HFFc6 (cell line): ENCODE measurements at places on chromosomes 2 and 18.

- no peak for DNase-seq
These were observed 18.7 kb upstream of the PTPN4 start for GRCh38 chr2:119741001-119741400.

DNA sequence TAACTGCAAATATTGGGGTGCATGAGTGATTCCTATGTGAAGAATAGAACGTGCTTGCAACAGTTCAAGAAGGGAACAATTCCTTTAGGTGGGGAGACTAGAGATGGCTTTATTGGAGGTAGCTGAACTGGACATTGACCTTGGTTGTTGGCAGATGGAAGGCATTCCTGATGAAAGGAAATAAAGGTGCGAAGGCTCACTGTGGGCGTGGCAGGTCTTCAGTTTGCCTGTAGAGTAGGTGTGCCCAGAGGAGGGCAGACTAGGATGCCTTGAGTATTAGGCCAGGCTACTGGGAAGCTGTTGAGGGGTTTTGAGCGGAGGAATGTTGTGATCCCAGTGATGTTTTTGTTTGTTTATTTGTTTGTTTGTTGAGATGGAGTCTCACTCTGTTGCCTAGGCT, 2.8 kb downstream of the SPR start:
- DNase-seq, result no peak

DNA sequence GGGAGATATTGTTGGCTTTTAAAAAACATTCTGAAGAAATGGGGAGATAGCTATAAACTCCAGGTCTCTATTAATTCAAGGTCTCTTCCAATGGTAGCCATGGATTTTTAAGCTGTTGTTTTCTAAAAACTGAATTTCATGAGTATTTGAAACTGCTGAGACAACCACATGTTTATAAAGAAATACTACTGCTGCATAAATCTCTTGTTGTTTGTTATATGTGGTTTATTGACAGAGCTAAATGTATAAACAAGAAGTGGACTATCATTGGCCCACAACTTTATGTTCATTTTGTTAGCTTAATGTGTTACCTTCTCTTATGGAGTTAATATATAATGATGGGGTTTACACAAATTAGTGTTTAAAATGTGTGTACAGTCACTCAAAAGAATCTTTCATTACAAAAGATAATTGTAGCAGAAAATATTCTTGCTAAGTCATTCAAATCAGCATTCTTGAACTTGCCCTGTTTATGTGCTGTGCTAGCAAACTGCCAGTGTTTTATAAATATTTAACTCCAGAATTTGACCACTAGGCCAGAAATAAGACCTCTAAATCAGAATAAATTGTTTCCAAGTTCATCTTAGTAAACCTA, 242.1 kb downstream of the TMX3 start:
- no peak for DNase-seq

GRCh38 chr18:6683112-6683876, 46.2 kb upstream of the ARHGAP28 start:
- no peak for DNase-seq

DNA sequence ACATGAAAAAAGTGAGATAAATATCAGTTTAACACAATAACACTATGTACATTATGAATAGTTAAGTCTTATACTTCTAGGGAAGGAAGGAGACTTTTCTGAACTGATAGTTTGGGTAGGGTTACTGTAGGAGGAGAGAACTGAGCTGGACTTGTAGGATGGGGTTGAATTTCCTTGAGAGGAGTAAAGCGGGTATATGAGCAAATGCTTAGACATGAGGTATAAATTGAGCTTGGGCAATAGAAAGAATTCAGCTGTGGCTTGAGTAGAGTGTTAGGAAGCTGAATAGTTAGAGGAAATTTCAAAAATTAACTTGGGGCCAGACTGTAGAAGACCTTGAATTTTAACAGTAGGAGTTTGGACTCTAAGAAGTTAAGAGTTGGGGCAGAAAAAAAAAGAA, 45.1 kb downstream of the LCLAT1 start:
- DNase-seq, result no peak

DNA sequence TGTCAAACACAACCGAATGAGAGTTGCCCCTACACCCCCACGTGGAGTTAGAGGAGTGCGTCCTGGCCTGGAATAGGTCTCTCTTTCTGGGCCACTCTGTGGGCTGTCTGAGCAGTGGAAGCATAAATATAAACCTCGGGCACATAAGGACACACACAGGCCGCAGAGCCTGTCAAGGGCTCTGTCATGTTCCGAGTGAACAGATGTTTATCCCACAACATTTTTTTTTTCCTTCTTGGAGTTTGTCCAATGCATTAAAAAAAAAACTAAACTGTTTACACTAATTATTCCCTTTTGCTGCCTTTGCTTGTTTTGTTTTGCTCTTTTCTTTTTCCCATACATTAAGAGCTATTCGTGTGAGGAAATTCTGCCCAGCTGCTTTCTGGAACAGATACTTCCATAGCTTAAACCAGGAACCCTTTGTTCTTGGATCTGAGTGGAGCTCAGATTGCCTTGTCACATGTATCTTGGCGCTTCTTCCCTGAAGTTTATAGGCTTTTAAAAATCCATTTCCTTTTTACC, 228.3 kb upstream of the FOSL2 start:
- no peak for DNase-seq

DNA sequence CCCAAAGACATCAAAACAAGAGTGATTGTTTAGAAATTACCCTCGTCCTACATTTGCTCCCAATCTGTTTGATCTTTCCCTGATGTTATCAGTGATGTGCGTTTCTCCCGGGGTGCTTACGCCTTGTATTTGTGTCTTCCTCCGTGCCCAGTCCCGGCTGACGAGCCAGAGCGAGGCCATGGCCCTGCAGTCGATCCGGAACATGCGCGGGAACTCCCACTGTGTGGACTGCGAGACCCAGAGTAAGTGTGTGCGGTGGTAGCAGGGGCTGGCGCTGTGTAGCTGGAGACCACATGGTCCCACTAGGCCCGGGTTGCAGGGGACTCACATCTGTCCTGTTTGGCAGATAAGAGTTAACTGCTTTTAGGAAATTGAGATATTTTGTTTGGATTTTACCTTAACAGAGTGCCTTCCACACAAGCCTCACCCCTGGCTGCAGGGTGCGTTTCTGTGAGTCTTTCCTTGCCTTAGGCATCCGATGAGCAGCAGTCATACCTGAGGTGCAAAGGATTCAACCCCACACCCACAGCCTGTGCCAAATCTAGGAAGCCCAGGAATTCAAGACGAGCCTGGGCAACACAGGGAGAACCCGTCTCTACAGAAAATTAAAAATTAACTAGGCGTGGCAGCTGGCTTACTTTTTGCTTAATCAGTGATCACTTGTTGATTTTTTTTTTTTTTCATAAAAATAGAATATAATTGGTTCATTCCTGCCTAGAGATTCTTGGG, 127.4 kb downstream of the GBX2 start:
- DNase-seq, result no peak

- no peak for DNase-seq
These were observed 3.2 kb upstream of the SLC20A1 start for GRCh38 chr2:112642561-112642960.

GRCh38 chr2:10538224-10538894, 90.2 kb upstream of the ODC1 start:
- peak; percentile 57 for DNase-seq

- no peak for DNase-seq
These were observed 514 bp upstream of the EPB41L5 start for GRCh38 chr2:120012363-120012762.

- DNase-seq, result no peak
These were observed 54.3 kb upstream of the RMDN2 start for GRCh38 chr2:37870829-37871228.

- no peak for DNase-seq
These were observed 321.5 kb downstream of the FBXO15 start for GRCh38 chr18:73826098-73826497.

- no peak for DNase-seq
These were observed 83.8 kb upstream of the ACVR2A start for GRCh38 chr2:147760984-147761383.

- no peak for DNase-seq
These were observed 30.3 kb upstream of the SEC11C start for GRCh38 chr18:59109375-59109774.

- DNase-seq, result no peak
These were observed 140.3 kb upstream of the RAB12 start for GRCh38 chr18:8468921-8469335.

GRCh38 chr2:235268535-235268934, 225.3 kb upstream of the AGAP1 start:
- peak; percentile 12 for DNase-seq

DNA sequence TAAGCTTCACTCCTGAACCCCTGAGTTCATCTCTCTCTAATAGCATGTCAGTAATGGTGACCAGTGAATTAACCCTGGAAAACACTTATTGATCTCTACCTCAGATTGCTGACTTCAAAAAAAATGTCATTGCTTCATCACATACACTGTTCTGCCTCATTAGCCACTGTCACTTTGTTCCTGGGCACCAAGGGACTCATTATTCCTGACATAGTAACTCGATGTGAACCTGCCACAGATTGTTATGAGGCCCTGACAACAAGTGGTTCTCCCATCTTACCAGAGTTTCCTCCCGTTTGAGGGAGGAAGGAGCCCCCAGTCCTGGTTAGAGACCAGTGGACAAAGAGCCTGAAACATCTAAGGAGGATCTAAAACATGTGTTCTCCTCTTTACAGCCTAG, 403.3 kb upstream of the SMIM21 start:
- DNase-seq, result no peak

- no peak for DNase-seq
These were observed 484.4 kb upstream of the REG3G start for GRCh38 chr2:78541088-78541450.

GRCh38 chr18:59874166-59874565, 25.6 kb upstream of the PMAIP1 start:
- DNase-seq, result peak; percentile 85

GRCh38 chr2:150449856-150450255, 37.6 kb downstream of the RND3 start:
- DNase-seq, result no peak

DNA sequence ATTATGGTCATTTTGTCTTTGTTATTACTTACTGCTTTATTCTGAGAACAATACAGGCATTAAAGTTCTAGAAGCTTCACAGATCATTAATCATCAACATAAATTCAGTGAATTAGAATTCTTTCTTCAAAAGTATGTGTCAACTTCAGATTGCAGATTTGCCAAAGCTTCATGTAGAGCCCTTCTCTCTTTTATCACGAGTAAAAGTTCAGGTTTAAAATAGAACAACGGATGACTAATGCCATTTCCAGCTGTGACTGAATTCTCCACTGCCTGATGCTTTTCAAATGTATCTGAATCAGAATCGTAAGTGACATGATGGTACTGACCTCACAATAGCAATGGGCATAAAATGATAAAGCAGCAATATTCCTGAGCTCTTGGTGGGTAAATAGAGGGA, 116.0 kb downstream of the ABCA12 start:
- DNase-seq, result peak; percentile 31

DNA sequence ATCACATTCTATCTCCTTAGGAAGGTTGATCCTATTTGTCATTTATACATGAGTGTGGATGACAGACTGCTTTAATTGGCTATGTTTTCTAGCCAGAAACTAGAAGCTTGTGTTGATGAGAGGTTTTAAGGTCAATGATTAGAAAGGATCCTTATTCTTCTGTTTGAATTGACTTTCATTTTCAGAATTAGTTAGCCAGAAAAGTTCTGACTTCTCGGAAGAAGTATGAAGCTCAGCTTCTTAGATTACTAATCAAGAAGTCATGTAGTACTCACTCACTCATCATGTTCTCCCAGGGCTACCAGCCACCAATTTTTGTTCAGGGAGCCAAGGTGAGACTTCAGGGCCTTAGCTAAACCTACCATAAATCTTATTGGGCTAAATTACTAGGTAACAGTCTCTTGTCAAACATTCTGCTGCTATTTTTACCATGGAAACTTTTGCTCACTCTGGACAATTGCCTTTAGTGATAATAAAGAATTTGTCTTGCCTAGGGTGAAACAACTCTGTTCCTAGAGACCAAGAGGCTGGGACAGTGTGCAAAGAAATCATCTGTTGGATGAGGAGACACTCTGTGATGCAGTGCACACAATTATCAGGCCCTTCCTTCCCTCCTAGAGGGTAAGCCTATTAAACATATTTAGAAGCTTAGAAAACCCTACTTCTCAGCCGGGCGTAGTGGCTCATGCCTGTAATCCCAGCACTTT, 111.6 kb upstream of the DNMT3A start:
- DNase-seq, result no peak

GRCh38 chr2:69154106-69154505, 141.1 kb downstream of the ANTXR1 start:
- no peak for DNase-seq

- DNase-seq, result no peak
These were observed 32.1 kb downstream of the E2F6 start for GRCh38 chr2:11433822-11434221.

- DNase-seq, result no peak
These were observed 2.8 kb upstream of the WNT10A start for GRCh38 chr2:218877891-218878290.

GRCh38 chr18:56323673-56324072, 314.7 kb downstream of the TXNL1 start:
- no peak for DNase-seq
